ENCODE measurements at places on chromosomes 3 and 15.

DNA sequence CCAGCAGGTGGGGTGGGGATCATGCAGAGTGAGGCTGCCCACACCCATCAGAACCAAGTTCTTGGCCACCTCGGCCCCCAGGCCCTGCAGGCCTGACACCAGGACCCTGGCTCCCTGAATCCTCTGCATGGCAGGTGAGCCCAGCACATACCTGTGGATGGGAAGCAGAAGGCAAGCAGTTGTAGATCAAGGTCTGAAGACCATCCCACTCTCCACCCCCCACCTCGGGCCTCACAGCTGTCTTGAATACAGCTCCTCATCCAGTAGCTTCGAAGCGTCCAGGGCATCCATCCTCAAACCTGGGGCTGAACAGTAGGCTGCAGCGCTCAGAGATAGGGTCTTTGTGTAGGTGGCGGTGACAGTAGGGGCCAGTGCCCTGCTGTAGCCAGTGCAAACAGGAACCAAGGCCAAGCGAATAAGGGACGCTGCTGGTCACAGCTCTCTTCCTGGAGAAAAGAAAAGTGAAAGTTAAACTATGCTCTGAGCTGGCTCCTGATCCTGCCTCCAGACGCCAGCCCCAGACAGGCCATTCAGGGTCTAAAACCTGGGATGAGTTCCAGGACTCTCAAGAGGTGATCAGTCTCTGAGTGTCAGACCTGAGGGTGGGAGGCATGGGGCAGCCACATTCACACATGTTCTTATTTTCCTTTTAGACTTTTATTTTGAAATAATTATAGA lies at the start of gene UBA7:
TSS of gene UBA7 (minus strand) at position 457 of the 678 bp plus-strand sequence. CDS start at position 291, 166 bp downstream.
- DNase-seq, result no peak

DNA sequence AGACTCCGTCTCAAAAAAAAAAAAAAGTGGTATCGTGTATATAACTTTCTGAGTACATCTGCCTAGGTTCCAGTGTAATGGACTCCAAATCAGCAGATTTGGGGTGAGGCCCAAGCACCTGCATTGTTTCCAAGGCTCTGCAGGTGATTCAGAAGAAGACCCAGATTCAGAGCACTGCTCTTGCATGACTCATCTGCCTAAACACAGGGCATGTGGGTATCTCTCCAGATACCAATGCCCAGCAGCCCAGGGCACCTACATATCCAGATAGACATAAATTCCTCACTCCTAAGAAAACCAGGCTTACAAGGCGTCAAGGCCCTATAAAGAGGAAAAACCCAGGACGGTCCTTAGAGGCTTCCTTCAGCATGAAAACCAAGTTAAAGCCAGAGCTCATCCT lies 24.3 kb downstream of the NDUFAF1 start:
- no peak for DNase-seq

DNA sequence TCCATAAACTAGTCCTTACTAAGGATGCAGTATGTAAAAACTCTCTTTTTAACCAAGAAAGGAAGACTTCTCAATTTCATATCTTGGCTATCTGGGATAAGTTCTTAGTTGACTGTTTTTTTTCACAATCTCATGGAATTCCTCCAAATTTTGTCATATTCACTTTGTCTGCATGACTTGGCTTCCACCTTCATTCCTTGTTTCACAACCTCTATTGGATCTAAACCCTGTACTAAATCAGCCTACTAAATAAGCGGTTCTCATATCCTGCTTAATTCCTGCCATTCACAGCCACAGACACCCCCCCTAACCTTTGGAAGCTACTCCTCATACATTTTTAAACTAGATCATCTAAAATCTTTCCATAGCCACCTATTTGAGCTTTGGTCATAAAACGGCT lies 370.6 kb upstream of the NAALADL2 start:
- DNase-seq, result no peak

GRCh38 chr3:118882353-118882947 lies 152.2 kb downstream of the IGSF11 start:
- DNase-seq, result peak; percentile 76

DNA sequence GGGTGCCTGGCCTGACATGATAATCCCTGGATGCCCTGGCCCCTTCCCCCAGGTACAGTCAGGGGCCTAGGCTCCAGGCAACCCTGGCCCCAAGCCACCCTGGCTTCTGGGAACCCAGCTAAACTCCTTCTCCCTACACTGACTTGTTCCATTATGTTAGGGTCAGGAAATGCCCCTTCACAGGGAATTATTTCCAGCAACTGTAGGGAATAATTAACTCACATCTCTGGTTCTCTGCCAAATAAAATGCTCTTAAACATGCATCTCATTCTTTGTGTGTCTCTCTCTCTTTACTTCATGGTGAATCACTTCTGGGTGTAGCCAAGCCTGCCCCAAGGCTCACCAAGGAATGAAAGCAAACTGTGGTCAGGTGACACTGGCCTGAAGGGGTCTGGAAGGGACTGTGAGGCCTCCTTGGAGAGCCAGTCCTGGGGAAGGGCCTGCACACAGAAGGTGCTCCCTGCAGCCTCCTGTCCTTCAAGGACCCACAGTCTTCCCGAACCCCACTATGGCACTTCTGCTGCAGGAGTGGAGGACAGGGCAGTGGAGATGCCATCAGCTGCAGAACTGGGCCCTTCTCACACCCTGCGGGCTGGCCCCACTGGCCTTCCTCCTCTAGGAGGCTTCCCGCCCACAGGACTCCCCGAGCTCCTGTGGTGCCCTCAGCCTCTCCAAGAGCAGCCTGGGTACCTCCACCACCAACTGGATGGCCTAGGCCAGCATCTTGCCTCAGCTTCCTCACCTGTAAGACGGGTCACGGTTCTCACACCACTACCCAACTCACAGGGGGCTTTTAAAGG lies 17.6 kb downstream of the TKT start:
- DNase-seq, result no peak

DNA sequence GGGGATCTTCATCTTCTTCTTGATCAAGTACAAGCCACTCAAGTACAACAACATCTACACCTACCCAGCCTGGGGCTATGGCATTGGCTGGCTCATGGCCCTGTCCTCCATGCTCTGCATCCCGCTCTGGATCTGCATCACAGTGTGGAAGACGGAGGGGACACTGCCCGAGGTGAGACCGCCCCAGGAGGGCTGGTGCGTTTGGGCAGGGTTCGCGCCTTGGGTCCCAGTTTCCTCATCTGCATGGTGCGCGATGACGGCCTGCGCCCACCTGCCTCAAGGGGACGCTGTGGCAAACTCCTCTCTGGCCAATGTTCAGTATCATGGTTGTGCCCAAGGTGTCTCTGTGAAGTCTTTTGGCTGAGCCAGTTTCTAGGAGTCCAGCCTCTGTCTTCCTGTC lies 57.5 kb upstream of the SLC6A1 start:
- DNase-seq, result no peak

DNA sequence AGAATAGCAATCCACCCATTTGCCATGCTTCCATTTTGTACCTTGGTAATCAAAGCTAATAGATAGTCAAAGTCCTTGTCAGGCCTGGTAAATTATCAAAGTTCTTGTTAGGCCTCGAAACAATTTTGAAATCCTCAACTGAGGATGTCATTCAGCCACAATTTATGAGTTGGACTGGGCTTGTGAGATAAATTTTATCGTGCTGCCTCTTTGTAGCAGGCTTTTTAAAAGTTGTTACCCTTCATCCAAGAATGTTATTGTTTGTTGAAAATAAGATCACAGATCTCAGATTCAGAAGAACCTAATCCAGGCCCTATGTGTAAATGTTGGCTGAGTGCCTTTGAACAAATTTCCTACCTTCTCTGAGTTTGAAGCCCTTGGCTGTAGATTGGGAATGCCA lies 143.3 kb upstream of the PROK2 start:
- DNase-seq, result no peak

DNA sequence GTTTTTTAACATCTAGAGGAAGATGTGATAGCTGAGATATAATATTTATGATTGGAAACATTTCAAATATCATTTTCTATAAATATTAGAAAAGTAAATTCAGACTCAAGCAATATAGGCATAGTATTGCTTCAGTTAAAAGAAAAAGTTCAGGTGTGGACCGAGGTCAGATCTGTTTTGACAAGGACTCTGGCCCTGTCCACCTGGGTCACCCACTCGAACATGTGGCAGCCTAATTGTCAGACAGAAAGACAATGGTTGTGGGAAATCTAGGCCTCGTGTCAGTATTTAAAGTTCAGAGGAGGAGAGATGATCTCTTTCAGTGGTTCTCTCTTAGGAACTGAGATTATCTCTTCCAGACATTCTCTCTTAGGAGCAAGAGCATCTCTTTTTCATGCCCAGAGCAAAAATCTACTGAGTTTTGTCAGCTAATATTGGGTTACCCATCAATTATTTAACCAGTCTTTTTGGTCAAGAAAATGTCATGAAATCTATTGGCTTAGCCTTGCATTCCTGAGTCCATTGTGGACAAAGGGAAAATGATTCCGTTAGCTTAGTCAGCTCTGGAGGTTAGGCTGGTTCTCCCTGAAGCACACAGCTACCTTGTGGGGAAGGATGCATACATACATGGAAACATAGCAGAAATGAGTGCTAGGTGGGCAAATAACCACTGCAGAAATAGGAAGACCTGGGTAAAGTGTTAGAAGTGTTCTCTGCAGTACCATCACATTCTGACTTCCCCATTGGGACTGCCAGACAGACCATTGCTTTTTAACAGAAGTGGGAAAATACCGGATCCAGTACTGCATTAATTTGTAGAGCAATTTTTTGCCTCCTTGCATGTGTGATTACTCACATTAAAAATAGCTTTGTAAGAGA lies 343.3 kb downstream of the GRM7 start:
- DNase-seq, result no peak

DNA sequence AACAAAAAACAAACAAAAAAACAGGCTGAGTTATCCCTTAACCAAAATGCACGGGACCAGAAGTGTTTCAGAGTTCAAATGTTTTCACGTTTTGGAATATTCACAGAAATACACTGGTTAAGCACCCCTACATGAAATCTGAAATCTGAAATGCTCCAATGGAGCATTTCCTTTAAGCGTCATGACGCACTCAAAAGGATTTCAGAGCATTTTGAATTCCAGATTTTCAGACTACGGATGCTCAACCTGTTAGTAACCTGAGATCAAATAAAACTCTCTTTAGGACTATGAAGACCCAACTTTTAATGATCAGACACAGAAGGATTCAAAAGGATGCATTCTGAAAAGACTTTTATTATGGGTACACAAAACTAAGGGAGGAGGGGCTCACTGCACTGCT lies 9.6 kb downstream of the CLPX start:
- no peak for DNase-seq

GRCh38 chr3:183875411-183875810 lies 9.3 kb downstream of the PARL start:
- DNase-seq, result no peak

DNA sequence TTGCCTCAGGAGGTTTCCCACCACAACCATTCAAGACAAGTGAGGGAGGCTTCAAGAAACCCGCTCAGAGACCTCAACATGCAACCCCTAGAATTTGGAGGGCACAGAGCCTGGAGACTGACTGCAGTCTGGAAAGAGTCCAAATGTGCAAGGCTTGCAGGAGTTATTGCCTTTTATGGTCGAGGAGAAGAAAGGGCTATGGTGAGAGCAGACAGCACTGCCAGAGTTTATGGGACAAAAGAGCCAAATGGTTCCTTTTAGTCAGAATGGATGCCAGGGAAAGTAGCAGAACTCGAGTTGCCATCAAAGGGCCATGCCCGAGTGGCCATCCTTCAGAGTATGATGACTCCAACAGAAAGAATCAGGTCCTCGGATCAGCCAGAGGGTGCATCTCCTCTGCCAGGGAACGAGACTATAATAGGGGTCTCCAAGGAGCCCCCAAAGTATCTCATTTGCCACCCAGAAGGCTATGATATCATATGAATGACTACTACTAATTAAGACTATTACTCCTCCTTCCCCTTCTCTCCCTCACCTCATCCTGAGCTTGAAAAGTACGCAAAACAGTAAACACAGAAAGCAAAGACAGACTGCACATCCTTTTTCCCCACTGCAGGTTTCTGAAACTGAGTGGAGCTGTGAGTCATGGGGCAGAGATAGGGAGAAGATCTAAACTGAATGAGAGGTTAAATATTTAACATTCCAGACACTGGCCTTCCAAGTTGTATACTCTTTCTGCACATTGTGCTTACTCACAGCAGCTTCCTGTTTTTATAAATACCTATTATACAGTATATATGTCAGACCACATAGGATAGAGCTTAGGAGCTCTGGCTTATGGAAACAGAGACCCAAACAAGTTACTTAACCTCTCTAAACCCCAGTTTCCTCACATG lies 33.9 kb upstream of the TMCO5A start:
- DNase-seq, result no peak

DNA sequence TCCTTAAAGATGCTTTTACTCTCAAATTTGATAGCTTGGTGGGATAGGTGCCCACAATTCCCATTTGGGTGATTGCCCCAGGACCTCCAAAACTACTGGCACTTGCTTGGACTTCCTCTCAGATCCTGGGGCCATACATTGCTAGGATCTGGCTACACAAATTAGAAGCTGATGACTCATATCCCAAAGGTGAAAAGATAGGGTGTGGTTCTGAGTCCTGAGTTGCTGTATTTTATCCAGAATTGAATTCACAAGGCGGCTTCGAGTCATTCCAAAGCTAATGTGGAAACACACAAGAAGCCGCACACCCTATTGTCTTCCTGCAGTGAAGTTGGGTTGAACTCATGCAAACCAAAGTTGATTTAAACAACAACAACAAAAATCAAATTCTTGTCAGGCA lies 53.4 kb downstream of the DUT start:
- DNase-seq, result no peak

DNA sequence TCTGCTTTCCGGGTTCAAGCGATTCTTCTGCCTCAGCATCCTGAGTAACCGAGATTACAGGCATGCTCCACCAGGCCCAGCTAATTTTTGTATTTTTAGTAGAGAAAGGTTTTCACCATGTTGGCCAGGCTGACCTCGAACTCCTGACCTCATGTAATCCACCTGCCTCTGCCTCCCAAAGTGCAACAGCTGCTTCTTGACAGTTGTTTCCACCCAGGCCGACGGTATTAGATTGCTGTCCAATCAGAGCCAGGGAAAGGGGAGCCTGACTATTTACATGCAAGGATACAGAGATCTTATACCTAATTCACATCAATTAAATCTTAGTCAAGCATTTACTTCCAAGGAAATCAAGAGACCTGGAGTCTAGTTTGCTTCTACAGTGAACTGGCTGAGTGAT lies 4.0 kb upstream of the CAPN3 start:
- DNase-seq, result peak; percentile 6

GRCh38 chr15:39886418-39886817 lies 33.6 kb downstream of the GPR176 start:
- no peak for DNase-seq

- DNase-seq, result no peak
These were observed 34.8 kb upstream of the SKIL start for GRCh38 chr3:170322566-170323269.

DNA sequence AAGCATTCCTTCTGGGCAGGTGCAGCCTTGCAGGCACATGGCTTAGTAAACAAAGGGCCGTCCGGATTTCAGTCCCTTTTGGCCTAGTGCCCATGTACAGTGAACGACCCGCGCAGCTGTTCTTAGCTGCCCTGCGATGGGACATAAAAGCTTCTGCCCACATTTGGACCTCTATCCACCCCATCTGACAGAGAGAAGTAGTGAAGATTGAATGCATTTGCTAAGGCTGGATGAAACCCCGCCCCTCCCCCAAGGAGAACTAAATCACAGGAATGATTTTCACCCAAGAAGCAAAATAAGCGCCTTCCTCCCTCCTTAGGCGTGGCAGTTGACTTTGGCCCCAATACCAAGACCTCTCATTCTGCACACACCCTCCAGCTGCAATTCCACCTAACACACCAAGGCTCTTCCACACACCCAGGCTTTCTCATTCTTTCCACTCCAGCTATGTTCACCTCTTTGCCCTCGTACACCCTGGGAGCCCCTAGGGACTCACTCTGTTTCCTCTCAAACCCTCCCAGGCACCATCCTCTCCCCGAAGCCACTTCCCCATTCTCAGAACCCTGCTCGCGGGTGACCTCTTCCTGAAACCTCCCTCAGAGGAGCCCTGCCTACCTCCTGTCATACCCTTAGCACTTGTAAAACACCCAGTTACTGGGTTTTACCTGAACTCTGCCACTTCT lies 14.1 kb upstream of the HRH1 start:
- DNase-seq, result peak; percentile 0
